ENCODE measurements at places on chromosomes 2 and 18.
A peak's percentile ranks its signal among the peaks of the same experiment; 100 is the strongest.

GRCh38 chr2:105776560-105776928, 31.8 kb downstream of the NCK2 start:
- no peak for DNase-seq

DNA sequence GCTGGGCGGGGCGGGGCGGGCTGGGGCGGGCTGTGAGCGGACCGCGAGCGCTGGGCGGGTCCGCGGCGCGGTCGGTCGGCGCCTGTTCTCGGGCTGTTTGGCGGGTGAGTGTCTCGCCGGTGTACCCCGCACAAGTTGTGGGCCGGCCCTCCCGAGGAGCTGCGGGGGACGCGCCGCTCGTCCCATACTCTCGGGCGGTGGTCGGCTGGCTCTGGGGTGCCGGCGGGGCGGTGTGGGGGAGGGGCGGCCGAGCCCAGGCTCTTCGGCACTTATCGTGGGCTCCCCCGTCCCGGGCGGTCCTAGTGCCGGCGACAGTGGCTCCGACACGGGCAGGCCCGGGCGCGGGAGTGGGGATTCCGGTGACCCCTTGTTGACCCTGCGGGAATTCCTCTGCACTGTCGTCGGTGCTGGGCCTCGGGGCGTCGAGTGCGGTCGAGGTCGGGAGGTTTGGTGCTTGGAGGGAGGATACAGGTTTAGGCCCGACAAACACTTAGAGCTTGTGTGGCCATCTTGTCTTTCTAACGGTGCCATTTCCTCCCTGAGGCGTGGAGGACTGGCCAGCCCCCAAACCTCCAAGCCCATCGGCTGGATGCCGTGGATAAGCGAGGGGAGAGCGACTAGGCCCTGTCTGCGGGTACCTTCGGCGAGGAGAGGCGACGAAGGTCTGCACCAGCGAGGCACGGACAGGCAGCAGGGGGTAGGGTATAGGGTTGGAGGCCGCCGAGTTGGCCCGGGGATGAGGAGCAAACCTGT, at the start of gene SEPTIN2:
SEPTIN2 (plus strand) TSS at position 47 of the 753 bp plus-strand sequence. CDS start 8,308 bp downstream, outside the sequence.
- peak; percentile 75 for DNase-seq

GRCh38 chr2:60095903-60096302, 457.6 kb downstream of the BCL11A start:
- no peak for DNase-seq

- DNase-seq, result no peak
Measured at GRCh38 chr18:39486268-39486667, 1920.7 kb upstream of the CELF4 start.

GRCh38 chr18:8786483-8787370, 81.4 kb downstream of the MTCL1 start:
- DNase-seq, result no peak

- no peak for DNase-seq
Measured at GRCh38 chr2:31136732-31137131, 1.5 kb downstream of the GALNT14 start.

DNA sequence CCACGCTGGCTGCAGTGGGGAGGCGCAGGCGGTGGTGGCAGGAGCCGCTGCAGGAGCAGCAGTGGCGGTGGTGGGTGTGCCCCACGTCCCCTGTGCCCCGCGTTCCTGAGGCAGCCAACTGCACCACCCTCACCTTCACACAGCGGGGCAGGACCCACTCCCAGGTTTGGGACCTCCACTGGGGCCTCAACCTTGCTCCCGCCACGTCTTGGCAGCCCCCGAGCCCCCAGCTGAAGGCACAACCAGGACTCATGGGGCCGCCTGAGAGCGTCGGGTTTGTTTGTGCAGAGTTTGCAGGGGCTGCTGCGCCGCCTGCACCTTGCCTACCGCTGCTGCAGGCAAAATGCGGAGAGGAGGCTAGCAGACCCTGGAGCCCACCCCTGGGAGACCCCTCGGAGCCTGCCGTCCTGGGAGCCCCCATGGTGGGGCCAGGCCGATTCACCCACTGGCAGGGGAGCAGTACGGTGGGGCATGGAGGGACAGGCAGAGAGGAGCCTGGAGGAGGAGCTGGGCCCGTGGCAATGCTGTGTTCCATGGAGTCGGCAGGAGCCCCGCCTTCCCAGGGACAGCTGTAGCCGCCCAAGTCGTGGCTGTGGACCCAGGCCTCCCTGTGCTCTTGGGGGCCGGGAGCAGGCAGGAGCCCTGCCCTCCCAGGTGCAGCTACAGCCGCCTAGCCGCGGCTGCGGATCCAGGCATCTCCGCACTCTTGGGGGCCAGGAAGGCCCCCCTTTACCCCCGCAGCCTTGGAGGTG, 14.7 kb upstream of the EML6 start:
- DNase-seq, result peak; percentile 4

DNA sequence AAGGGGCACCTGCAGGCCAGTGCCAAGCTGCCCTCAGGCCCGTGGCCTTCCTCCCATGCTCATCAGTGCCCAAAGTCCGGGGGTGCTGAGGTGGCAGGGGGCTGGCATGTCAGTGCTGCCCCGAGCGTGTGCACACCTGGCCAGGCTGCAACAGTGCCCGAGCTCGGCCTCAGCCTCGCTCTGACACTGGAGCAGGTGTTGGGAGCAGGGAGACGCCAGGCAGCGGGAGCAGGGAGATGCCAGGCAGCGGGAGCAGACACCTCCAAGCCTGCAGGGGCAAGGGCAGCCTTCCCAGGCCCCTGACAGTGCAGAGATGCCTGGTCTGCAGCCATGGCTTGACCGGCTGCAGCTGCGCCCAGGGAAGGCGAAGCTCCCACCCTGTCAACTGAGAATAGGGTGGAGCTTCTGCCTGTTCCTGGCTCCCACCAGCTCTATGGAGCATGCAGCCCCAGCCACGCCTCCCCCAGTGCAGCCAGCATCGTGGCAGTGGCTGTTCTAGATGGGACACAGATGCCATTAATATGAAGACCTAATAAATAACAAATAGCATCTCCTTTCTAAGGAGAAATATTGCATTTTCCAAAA, 82.4 kb downstream of the DTNB start:
- peak; percentile 45 for DNase-seq

GRCh38 chr2:73976803-73977202, 7.9 kb upstream of the TET3 start:
- DNase-seq, result no peak

DNA sequence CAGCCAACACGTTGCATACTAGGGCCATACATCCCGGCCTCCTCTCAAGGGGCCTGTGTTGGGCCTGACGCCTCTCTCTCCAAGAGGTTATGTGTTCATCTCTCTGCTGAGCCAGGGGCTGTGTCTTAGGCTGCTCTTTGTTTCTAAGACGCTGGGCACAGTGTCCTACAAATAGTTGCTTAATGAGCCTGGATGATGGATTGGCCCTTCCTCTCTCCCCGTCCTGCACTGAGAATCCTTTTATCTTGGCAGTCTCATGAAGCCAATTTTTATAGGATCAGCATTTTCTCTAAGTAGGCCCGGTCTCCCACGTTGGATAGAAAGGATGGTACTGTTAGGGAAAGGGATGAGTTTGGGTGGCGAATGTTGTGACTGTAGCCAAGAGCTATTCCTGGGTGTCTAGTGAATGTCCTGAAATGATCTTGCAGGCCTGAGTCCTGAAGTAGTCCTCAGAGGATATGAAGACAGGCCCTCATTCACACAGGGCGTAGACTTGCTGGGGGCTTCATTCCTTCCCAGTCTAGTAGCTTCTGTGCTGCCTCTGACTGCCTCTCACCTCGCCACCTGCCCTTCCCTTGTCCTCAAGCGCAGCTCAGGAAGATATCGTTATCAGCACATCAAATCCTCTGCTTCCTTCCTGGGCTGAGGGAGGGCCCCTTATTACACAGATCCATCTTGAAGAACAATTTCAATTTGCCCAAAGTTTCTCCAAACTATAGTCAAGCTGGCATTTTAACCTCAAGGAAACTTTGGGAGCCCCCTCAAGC, 8.8 kb downstream of the LBH start:
- DNase-seq, result no peak

DNA sequence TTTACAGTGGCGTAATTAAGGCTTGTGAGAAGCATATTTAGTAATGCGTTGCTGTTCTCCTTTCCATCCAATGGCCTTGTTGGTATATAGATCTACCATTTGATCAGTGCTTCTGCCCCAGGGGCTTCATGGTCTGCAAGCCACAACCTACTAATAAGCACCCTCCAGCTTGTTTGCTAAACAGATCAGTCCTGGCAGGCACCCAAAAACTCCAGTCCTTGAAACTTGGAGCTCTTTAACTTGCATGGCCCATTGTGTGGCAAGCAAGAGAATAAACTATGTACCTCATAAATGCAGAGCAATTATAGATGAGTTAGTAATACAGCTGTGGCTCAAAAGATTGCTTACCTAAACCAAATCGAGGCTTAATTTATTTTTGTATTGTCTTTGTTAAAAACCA, 158.5 kb downstream of the FTCDNL1 start:
- no peak for DNase-seq

GRCh38 chr2:197803033-197803444, 1.4 kb upstream of the PLCL1 start:
- no peak for DNase-seq

GRCh38 chr18:31942291-31942998, 483 bp downstream of the TRAPPC8 start:
- DNase-seq, result peak; percentile 43

DNA sequence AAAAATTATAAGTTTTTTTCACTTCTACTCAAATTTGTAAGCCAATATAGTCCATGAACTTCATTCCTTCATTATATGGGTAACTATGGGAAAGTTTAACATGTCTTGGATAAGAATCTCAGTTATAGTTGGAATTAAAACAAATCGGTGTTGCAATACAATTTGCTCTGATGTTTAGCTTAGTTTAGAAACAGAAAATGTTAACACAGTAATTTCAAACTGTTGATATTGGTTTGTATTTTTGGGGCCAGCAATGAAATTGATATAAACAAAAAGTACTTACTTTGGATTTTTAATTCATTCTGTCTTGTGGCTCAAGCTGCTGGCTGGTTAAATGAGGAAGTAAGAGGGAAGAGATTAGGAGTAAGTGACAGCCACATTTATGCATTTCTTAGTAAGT, 368.5 kb upstream of the NT5C1B start:
- DNase-seq, result no peak

DNA sequence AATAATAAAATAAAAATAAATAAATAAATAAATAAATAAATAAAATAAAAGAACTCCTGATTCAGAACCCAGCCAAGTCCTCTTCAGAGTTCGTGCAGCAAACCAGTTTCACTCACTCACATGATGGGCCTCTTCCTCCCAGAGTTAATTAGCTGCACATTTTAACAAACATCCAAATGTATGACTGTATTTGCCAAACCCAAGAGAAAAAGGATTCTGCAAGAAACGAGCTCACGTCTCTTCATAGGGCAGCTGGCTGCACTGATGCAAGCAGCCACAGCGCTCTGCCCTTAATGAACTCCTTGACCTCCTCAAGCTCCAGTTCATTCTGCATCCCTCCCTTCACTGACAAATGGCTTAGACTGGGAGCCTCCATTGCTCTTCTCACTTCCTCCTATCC, 55.1 kb downstream of the MREG start:
- no peak for DNase-seq

- no peak for DNase-seq
Measured at GRCh38 chr18:21164548-21165095, 53.0 kb upstream of the ROCK1 start.

DNA sequence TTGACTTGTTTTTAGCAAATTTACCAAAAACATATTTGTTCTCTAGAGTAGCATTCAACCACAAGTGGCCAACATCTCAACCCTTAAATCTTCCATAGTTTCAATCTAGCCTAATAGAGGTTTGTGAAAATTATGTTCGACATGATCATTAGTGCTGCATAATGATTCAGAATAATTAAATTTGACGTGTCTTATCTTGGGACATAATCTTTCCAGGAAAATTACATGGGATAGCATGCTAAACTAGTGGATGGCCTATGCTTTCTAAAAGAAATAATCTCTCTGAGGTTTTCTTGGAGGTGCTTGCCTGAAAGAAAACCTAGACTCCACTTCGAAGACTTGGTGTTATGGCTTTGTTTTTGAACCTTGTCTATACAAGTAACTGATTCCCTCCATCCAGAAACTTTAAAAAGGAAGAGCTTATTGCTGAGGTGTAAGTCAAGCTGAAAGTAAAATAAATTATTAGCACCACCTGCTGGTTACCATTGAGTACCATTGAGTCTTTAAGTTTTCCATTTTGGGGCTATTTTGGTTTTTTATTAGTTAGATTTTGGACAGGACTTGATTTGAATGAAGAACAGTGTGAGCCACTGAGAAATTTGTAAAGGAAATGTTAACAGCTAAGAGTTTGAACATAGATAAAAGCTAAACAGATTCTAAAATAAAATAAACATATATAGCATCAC, 32.7 kb downstream of the COX7A2L start:
- no peak for DNase-seq

GRCh38 chr2:149661844-149662243, 74.3 kb upstream of the MMADHC start:
- no peak for DNase-seq

DNA sequence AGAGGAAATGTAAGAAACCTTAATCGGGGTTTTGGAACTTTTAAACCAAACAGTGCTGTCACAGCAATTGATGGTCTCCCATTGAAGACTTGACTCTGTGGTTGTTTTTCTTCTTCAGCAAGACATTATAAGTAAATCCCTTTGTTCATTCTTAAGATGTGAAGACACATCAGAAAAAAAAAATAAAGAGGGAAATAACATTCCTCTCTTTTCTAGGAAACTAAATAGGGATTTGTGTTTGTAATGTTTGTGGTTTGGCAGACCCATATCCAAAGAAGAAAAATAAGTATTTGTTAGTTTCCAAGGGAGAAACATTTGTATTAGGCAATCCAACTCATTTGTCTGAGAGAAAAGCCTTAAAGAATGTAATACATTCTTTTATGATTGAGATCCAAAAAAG, 359.9 kb downstream of the DSC3 start:
- no peak for DNase-seq

DNA sequence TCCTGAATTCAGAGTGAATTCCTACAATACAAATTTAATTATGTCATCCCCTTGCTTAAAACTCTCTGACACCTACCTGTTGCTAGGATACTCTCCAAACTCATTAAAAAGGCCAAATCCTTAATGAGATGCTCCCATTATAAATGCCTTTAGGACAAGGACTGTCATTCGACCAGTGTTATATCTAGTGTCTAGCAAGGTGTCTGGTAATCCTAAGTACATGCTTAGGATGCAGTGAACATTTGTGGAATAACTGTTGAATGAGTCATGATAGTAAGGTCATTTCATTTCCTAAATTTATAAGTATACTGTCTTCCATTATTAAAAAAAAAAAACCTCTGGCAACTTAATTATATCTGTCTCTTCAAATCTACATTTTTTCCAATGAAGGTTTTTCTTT, 588.9 kb upstream of the NRXN1 start:
- no peak for DNase-seq

DNA sequence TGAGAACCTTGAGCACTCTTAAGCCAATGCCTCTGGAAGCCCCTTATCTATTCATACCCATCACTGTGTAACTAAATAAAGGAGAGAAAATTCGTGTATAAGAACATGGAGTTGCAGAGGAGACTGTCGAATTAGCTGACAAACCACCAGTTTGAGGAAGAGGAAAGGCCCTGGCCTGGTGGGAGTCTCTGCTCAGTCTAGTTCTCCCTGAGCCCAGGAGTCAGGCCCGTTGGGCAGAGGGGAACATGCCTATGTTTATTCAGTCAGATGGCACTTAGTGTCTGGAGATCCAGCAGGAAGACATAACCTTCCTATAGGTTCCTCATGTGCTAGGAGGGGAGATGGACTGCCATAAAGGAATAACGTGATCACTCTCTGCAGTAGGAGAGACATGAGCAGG, 60.3 kb downstream of the MGAT5 start:
- DNase-seq, result no peak
